ENCODE measurements at places on chromosomes 7 and 10. TPM values are rescaled to one million over a fixed set of nuclear protein-coding genes. Genes with fewer than 3 reads are reported as not detected.

PKD1L1 gene
- 0.49 TPM for total RNA-seq

IFIT1 gene
- 58.4 TPM for total RNA-seq

PNLIP gene
- total RNA-seq = 0.18 TPM

PILRA gene
- total RNA-seq = 1.3 TPM
